HFF-Myc (cell line): ENCODE measurements at places on chromosomes 13 and 19.

GRCh38 chr19:44657211-44657921 is 13.7 kb downstream of the PVR start:
- no peak for DNase-seq

GRCh38 chr19:41297628-41298347 is 12.2 kb upstream of the CCDC97 start:
- DNase-seq, result no peak

DNA sequence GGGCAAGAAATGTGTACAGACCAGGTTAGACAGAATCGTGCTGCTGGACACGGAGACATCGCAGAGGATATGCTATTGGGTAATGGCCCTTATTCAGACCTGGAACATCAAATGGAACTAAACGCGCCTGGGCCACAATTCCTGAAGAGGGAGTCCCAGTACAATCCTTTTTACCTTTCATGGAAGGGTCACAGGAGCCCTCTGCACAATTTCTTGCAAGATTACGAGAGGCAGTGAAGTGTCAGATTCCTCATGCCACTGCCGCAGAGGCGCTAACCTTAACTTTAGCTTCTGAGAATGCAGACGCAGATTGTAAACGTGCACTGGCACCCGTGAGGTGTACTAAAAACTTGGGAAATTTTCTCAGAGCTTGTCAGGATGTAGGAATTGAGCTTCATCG is 18.1 kb downstream of the CLEC4M start:
- no peak for DNase-seq

- no peak for DNase-seq
Observed at GRCh38 chr13:26540334-26540733, 17.1 kb upstream of the WASF3 start.

GRCh38 chr19:15404097-15404779 is 14.6 kb downstream of the AKAP8L start:
- DNase-seq, result no peak

DNA sequence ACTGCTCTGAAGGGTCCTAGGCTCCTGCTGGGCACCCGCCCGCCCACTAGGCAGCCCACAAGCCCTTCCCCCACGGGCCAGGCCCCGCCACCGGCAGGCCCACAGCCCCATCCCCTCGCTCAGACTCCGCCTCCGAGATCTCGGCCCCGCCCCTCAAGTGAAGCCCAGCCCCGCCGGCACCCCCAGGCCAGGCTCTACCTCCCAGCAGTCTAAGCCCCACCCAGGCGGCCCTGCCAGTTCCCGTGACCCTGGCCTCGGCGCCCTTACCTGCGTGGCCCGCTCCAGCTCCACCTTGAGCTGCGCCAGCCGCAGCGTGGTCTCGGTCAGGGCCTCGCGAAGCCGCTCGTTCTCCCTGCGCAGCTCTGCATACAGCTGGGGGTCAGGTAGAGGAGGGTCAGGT is 16.3 kb downstream of the EPS8L1 start:
- DNase-seq, result no peak

DNA sequence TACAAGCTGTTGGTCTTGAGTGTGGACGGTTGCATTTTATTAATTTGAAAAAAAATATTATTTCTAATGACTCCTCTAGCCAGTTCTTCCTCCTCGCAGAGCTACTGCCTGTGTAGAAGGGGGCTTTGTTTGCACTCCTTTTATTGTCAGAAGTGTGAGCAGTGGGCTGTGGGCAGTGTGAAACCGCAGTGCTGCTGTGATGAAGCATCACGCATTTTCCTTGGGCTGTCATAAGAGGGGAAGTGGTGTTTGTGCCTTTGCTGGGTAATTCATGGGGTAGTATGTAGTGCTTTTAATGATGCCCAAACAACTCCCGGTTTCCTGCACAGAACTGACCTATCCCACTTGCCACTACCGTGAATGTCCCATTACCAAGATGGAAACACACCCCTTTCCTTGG is 357.3 kb downstream of the ZNF536 start:
- DNase-seq, result no peak

DNA sequence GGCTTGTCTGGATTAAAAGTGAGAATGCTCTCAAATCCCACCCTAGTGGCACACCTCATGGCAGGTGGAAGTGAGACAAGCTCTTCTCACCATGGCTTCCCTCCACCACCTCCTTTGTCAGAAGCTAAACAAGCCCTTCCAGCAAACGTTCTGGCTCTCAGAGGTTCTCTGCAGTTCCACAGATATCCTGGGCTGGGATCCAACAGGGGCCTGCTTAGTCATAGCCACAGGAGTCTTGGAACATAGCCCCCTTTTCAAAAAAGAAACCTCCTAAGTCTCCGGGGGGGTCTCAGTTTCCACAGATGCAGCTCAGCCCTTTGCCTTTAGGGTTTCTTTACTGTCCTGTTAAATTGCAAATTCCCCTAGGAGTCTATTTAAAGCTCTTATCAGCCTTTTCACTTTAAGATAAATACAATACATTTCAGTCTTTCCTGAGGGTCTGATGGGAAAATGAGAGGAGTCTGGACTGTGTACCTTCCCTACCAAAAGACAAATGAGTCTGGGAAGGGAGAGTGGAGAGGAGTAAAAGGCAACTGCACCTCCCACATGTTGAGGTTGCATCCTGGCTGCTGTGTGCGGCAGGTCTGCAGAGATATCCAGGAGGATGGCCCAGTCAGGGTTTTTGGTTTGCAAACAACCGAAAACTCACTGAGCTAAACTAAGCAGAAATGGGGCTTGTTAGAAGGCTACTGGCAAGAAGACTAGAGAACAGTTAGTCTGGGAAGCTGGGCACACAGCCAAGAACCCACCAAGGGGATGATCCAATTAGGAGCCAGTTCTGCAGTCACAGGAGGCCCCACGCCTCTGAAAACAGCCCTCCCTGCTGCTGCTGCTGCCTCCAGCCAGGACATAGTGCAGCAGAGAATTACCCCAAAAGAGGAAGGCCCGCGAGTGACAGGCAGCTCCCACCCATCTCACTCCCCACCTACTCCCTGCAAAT is 41.4 kb upstream of the SERP2 start:
- DNase-seq, result peak; percentile 60

DNA sequence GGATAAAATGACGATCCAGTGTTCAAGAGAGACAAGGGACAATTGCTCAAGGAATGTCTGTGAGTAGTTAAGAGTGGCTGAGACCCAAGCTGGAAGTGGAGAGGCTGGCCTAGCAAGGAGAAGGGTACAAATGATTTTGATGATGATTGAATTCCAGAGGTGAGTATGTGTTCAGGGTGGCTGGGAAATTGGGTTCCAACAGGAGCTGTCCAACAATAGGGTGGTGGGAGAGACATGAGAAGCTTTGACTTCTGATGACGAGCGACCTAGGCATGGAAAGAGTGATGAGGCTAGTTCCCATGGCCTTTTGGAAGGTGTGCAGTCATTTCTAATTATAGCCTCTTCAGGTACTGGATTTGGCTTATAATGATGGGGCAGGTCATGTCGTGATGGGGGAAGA is 29.1 kb upstream of the DCLK1 start:
- DNase-seq, result no peak

GRCh38 chr19:43699506-43700394 is 16.1 kb upstream of the IRGC start:
- DNase-seq, result peak; percentile 27

GRCh38 chr19:49512970-49513745 is 697 bp downstream of the FCGRT start:
- no peak for DNase-seq

DNA sequence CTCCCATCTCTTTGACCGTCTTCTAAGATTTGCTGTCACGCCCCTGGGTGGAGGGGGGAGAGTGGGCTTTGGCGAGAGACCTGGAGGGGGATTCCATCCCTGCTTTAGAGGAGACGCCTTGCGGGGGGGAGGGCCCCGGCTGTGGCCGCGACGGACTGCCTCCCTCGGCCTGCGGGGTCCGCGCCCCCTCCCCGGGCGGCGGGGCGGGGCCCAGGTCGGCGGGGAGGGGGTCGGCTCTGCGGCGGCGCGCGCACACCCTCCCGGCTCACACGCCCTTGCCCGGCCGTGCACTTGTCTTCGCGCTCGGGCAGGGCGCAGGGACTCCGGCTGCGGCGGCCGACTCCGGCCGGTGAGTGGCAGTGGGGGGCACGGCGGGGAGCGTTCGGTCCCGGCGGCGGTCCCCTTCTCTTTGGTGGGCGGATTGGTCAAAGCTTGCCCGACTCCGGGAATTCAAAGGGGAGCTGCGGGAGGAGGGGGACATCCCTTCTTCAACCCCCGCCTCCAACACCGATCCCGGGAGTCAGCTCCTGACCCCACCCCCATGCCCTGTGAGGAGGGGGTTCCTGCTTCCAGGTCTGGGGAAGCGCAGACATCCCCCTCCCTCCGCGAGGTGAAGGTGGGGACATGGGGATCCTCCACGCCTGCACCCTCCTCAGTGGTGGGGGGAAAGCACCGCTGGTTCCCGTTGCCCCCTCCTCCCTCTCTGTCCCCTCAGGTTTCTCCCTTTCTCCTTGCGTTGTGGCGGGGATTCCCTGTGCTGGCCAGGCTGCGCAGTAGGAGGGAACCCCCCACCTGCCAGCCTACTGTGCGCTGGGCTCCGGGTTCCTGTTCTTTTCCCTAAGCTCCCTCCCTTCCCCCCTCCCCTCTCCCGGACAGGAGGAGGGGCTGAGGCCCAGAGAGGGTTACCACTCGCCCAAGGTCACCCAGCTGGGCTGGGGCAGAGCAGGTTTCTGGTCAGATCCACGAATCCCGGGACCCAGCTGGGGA is 14.6 kb upstream of the KCNN1 start:
- DNase-seq, result no peak

GRCh38 chr13:44435919-44436510 is 62.4 kb downstream of the SERP2 start:
- no peak for DNase-seq
